ENCODE measurements at places on chromosomes 16 and 17. TPM values are rescaled to one million over a fixed set of nuclear protein-coding genes. Genes with fewer than 3 reads are reported as not detected.

Gene TBC1D10B
- total RNA-seq: 29.4 TPM

DNA sequence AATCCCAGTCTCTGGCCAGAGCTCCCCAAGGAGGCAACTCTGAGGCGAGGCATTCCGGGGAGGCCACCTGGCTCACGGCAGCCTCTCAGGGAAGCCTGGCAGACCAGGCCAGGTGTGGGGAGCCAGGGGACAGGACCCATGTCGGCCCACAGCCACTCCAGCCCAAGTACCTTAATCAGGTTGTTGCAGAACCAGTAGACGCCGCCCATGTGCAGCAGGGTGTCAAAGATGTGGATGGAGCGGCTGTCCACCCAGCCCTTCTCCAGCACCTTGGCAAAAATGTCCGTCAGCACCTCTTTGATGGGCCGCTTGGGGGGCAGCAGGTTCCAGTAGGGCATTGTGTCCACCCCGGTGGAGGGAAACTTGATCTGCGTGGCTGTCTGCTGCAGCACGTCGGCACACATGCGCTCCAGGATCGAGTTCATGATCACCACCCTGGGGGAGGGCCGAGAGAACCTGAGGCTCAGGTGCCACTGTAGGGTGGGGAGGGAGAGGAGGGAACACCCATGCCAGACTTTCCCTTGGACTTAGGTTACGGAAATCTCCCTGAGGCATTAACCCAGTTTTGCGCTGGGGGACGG, 7.8 kb downstream of the CSF3 start:
- H3K4me1 ChIP-seq: no peaks in the 10 kb centered on the region
- no peaks in the 10 kb centered on the region for H3K27me3 ChIP-seq
- DNase-seq: no peak

DNA sequence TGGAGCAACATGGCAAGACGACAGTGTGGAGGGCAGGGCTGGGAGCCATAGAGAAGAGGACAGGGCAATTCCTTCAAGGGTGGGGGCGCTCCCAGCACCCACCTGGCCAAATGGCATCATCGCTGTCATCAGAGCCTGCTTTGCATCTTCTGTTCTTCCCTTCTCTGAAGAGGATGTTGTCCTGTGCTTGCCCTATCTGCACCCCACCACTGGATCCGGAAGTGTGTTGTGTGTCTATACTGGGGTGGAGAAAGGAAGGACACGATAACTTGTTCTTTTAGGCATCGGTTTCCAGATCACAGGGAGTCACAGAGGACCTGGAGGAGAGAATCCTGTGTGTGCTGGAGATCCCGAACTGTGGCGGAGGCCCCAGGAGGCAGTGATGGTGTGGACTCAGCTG, 25.7 kb upstream of the ANKRD40CL start:
- H3K27ac ChIP-seq: no peak overlapping the region
- H3K4me1 ChIP-seq: no peaks in the 10 kb centered on the region
- no peak for DNase-seq
- no peak overlapping the region for H3K4me3 ChIP-seq
- no peaks in the 10 kb centered on the region for H3K36me3 ChIP-seq
- no peaks in the 10 kb centered on the region for H3K27me3 ChIP-seq

GRCh38 chr17:76540381-76541300, 797 bp downstream of the PRCD start:
- peaks cover 27% of the 10 kb centered on the region for H3K4me1 ChIP-seq
- H3K36me3 ChIP-seq: no peaks in the 10 kb centered on the region
- H3K27ac ChIP-seq: no peak overlapping the region
- H3K4me3 ChIP-seq: peak overlapping the region; percentile 26
- peaks cover 36% of the 10 kb centered on the region for H3K27me3 ChIP-seq

GRCh38 chr17:13725288-13725990, 123.7 kb upstream of the HS3ST3A1 start:
- no peaks in the 10 kb centered on the region for H3K4me1 ChIP-seq
- no peaks in the 10 kb centered on the region for H3K36me3 ChIP-seq
- no peak overlapping the region for H3K27ac ChIP-seq
- no peak for DNase-seq

Measured in H1 (cell line).